WTC11 (cell line): ENCODE measurements at places on chromosomes 11 and 22.
A peak's percentile ranks its signal among the peaks of the same experiment; 100 is the strongest.

- DNase-seq: no peak
Observed at GRCh38 chr22:19814428-19814827, 40.2 kb downstream of the GNB1L start.

GRCh38 chr22:49281467-49282340, 546.0 kb downstream of the BRD1 start:
- DNase-seq: no peak

DNA sequence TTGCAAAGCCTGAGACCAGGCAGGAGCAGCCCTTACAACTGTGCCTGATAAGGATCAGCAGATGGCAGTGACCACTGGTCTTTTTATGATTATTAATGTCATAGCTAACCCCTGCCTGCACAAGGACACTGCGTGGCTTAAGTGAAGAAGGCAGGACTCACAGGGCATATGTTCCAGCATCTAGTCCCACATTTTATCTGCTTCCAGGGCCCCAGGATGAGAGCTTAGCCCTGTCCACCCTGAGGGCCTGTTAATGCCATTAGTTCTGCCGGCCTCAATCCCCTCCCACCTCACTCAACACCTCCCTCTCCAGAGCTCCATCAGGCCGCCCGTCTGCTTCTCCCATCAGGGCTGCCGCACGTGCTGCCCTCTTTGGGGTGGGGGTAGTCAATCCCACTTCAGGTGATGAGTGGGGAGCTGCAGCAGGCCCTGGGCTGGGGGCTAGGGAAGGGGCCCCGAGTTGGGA, 33.1 kb upstream of the TSPAN18 start:
- DNase-seq: no peak

DNA sequence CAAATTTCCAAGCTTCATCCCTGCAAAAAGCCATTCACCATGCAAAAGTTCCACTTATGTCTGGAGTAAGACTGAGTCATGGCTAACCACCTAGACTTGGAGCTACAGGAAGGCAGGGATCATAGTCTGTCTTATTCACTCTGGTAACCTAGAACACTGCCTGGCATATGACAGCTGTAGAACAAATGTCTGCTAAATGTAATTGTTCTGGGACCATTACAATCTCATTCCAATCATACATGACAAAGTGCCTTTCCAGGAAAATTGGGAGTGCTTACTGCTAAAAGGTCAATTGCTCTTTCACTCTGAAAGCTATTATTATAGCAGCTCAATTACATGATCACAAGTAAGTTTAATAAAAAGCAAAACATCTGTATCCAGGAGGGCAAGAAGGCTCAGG, 99.1 kb upstream of the CHRM4 start:
- no peak for DNase-seq

DNA sequence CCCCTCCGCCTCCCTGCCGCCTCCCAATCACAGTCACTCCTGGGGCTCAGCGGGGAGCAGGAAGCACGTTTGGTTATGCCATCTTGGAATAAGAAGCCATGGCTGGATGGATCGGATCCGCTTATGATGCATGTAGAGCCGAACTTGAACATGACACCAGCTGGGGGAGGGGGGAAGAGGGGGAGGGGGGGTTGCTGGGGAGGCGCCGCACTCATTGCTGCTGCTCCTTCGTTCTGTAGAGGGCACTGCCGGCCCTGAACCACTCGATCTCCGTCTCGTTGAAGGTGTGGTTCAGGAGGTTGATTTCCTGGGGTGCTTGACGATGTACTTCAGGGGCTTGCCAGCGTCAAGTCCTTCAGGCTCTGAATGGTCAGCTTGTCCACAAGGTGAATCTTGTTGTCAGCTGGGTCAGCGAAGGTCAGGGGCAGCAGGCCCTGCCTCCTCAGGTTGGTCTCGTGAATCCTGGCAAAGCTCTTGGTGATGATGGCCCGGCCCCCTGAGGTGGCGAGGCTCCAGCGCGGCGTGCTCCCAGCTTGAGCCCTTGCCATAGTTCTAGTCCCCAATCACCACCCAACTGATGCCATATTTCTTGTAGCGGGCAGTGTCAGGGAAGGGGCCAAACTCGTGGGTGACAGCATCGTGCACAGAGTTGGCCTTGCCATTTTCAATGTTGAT, 476.9 kb upstream of the ISX start:
- DNase-seq: peak; percentile 22

DNA sequence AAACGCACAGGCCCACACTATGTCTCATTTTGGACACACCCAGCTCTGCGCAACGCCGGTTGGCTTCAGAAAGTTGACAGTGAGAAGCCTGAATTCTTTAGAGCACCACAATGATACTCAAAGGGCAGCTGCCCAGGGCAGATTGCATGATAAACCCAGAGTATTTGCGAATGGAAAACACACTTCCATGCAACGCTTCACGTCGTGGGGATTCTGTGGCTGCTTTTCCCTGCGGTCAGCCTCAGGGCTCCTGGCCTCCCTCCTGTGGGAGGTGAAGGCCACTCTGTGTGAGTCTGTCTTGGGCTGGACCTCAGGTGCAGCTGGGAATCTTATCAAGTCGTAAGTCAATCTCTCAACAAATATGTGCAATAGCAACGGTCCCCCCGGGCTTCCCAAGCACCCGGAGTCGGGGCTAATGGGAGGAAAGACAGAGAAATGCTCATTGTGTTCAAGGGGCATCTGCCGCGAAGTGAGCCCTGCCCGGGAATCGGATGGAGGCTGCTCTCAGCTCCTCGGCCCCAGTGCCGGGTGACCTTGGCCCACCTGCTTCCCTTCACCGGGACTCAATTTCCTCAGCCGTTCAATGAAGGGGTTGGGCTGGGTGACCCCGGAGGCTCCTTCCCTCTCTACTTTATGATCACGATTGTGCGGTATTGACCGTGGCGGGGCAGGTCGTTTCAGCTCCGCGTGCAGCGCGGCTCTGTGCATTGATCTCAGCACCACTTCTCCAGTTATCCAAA, 623.6 kb downstream of the BRD1 start:
- DNase-seq: peak; percentile 6

DNA sequence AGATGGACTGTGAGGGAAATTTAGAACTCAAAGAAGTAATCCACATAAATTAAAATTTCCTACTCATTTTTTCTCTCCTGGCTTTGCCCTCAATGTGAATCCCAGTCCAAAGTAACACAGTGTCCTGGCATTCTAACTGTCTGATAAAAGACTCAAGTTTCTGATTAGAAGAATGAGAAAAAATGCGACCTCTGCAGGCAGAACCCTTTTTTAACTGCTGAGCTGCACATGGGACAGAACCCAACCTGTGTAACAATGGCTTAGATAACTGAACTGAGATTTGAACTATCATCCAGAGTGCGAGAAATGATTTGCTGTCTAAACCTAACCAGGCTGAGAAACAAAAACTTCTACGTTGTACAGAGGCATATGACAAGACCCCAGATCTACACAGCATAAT, 385.6 kb upstream of the LRRC4C start:
- DNase-seq: no peak

DNA sequence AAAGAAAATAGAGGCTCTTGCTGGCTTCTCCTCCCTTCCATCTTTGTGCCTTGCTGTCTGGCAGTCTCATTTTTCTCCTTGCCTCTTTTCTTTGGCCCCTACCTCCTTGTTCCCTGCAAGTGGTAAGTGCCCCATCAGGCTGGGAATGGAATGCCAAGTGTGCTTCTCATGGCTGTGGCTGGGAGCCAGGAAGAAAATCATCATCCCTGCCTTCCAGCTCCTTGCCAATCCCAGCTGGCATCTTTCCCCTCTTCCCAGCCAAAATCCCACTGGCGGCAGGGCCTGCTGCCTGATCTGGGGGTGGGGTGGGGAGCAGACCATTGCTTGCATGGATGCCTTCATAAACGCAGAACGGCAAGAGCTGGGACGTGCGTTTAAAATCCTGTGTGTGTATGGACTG, 27.0 kb upstream of the SLC25A18 start:
- no peak for DNase-seq

GRCh38 chr11:45766469-45766868, 38.5 kb upstream of the SLC35C1 start:
- DNase-seq: no peak

DNA sequence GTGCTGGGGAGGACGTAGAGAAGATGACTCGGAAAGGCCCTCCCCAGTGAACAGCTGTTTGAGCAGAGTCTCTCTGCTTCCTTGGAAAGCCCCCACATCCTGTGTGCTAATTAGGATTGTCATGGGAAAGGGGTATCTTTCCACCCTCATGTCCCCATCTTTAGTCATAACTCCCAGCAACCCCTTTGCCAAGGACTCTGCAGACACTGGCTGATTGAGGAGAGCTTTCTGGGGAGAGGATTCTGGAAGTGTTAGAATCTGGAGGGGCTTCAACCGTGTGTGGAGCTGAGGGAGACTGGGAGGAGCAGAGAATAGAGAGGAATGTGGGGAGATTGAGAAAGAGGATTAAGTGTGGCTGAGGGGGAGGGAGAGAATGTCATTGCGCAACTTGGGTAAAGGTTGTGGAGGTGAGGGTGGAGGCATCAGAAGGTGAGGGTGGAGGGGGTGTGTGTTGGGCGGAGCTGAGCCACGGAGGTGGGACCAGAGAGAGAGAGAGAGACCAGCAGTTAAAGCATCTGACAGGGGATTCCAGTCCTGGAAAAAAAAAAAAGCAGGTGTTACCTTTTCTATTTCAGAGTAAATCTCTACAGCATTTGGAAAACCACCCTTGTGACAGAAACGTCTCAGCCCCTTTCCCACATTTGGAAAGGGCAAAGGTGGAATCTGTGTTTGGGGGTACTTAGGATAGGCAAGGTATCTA, 2.2 kb downstream of the DTX4 start:
- peak; percentile 63 for DNase-seq

DNA sequence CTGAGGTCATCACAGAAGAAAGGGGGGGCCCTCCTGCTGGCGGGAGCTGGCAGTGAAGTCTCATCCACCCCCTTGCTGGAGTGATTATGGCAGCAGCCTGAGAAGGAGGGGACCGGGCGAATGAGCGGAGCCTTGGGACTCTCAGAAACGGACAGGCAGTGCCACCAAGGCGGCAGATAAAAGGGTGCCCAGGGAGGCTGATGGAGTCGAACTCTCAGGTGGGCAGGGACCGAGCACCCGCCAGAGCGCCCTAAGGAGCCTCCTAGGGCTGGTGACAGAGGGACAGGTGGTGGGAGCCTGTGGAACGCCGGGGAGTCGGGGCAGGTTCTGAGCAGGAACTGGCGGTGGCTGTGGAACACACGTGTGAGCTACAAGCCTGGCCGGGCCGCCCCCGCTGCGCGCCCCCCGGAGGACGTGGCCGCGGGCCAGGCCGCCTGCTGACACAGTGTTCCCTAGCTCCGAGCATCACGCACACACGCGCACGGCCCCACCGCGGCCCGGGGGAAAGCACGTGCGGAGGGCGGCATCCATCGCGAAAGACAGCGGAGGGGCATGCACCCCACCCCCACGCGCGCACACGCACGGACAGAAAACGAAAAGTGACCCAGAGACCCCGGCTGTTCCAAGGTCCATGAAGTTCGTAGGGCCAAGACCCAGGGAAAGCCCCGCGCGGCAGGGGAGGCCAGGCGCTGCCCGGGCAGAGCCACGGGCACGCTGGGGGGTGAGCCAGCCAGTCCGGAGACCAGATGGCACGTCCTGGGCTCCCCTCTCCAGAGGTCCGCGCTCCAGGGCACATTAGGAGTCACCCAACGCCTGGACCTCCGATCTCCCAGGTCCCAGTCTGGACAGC, 1.0 kb downstream of the VWCE start:
- peak; percentile 39 for DNase-seq

- no peak for DNase-seq
Observed at GRCh38 chr11:127997594-127997993, 589.8 kb downstream of the ETS1 start.

DNA sequence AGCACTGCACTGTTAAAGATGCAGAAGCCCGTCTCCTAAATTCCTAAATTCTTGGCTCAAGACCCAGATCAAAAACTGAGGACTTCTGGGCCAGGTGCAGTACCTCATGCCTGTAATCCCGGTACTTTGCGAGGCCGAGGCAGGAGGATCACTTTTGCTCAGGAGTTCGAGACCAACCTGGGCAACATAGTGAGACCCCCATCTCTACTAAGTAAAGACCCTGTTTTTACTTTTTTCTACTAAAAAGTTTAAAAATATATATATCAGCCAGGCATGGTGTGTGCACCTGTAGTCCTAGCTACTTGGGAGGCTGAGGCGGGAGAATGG, 29.7 kb downstream of the PDGFB start:
- no peak for DNase-seq

DNA sequence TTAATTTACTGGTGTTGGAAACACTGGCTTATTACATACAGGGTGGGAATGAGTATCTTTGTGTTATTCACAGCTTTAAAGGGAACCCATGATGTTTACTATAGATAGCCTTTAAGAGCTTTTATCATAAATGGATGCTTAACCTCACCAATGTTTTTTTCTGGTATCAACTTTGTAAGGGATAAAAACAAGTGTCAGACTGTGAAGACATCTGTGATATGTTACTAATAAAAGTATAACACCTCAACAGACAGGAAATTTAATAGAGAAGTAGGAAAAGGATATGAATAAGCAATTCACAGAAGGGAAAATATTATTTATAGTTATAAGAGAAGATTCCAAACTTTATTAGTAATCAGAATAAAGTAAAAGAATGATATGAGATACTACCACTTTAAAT, 46.3 kb downstream of the ACAT1 start:
- no peak for DNase-seq

GRCh38 chr11:119673759-119674336, 55.2 kb downstream of the NECTIN1 start:
- DNase-seq: no peak

DNA sequence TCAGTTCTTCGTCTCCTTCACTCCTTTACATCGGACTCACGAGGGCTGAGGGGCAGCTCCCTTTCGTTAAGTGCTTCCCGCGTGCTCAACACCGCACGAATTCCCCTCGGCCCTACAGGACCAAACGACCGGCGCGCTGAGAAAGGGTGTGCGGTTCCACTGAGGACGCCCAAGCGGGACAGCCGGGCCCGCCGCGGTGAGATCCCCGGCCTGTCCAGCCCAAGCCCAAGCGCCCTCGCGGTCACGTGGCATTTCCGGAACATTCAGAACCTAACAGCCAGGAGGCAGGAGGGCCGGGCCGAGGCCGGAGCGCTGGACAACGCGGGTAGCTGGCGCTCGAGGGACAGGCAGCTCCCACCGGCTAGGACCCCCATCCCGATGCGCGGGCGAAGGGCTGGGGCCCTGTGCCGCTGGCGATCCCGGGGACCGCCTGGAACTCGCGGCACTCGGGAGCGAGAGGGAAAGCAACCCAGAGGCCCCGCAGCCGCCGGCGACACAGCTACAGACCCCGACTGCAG, 737 bp upstream of the STIP1 start:
- DNase-seq: no peak

DNA sequence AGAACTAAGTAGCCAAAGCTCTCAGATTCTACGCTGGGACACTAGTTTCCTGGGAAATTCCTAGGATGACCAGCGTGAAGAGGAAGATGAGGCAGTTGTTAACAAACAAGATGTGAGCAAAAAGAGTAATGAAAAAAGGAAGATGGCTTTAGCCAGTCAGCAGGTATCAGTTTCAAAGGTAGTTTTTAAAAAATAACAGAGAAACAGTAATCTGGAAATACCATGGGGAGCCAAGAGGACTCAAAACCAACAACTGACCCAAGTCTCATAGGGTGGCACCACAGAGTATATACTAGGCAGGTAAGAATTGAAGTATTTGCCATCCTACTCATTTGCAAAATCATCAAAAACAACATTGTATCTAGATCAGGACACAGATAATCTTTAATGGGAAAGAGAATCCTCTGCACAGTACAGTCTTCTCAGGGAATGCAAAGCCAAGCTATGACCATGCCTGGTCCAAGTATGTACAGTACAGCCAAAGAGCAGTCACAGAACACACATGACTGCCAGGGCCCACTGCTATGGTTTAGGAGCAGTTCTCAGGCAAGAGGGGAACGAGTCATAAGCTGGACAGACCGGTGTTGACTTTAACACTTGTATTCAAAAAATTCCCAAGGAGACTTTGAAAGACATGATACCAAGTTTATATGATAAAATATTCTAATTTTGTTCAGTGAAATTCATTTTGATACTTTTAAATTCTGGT, 20.6 kb downstream of the MSANTD4 start:
- DNase-seq: no peak
